ENCODE measurements at places on chromosomes 3 and 15.

DNA sequence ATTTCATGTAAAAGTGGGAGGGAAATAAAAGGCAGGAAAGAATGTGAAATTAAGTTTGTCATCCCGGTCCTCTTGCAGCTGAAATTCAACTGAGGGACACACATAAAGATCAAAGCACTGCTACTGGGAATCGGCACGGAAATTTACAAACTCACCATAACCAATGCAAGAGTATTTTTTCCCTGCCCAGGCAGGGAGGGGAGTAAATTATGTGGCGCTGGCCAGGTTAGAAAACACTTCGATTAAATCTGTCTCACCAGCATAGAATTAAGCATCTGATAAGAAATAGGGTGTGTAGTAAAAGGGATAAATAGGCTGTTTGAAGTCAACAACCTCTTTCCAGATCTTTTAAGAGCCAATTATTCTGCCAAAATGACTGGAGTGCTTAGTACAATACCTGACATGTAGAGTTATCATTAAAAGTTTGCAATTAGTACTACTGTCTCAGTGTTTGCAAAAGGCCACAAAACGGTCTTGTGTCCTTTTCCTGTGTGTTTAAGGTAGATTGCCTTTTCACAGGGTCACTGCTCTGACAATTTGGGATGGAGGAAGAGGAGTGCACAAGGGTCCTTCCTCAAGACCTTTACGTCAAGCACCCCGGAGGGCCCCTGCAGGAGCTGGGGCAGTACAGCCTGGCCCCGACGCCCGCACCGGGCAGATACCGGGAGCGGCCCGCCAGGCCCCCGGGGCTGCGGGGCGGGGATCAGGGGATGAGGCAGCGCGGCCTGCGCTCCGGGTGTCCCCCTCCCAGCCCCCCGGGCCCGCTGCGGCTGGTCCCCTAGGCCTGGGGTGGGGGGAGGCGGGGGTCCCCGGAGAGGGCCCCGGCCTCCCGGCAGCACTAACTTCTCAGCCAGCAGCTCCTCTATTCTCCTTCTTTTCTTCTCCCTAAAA lies 651 bp downstream of the UBA3 start:
- DNase-seq, result peak; percentile 11

GRCh38 chr3:144109944-144110343 lies 138.3 kb downstream of the DIPK2A start:
- DNase-seq, result no peak

GRCh38 chr3:48561045-48561736 lies 2.4 kb downstream of the UCN2 start:
- DNase-seq, result peak; percentile 35

DNA sequence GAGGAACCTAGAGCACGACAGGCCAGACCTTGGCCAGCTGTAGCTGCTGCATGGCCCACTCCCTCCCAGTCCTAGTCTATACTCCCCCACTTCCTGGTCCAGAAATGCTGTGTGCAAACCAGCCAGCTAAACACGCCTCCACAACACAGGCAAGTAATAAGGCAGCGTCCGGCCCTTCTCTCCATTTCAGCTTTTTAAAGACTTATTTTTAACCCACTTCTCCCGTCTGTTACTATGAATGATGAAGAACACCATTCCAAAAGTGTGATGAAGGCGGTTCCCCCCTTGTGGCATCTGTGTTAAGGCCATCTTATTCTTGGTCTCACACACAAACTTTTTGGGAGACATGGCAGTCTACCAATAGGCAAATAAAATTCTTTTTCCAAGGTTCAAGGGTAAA lies 164.1 kb upstream of the CHRNA7 start:
- DNase-seq, result no peak

- no peak for DNase-seq
Observed at GRCh38 chr3:129952556-129953355, 21.8 kb upstream of the TRH start.

DNA sequence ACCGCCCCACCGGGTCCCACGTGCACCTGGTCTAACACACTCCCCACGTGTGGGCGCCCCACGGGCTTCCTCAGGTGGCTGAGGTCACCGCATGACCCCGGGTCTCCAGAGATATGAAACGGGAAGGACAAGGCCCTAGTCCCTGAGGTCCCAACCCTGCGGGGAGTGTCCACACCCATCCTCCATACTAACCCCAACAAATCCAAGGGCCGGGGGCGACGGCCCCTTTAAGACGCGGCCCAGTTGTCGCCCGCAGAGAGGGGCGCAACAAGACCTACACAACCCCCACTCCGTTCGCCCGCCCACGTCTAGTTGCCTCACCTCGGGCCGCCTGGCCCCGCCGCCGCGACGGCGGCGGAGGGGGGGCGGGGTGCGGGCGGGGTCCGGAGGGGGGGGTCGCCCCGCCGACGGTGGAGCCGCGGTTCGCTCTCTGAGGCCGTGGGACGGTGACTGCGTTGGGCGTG lies 396 bp downstream of the INO80 start:
- peak; percentile 50 for DNase-seq

DNA sequence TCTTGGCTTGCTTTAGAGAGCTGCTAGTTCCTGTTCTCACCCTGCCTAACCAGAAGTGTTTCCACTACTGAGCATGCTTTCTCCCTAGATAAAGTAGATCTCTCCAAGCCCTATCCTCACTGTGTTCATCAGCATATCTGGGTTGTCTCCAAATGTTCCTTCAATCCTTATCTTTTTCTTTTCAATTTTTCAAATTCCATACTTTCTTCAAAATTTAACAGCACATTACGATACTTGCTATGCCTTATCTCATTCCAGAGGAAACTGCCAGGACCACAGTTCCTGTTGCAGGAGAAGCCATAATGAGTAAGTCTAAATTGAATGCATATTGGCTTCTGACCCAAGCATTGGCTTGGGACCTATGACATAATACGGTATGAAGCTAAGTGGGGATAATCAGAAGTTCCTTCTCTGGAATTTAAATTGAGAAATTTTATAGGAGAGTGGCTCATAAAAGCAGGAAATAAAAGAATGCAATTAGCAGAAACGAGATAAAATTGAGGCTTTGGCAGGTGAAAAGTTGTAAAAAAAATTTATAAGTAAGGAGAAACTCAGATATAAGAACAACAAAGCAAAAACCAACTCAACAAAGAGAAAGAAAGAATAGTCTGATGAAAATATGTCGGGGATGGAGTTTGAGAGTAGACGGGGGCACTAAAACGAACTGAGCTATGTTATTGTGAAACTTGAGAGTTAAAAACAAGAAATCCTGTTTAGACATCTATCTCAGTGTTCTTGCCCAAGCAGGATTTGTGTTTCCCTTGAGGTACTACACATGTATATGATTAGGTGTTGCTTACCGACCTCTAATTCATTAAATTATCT lies 631.7 kb upstream of the CCDC54 start:
- DNase-seq, result no peak

GRCh38 chr15:40594429-40594836 lies 384 bp downstream of the KNL1 start:
- DNase-seq, result peak; percentile 55

DNA sequence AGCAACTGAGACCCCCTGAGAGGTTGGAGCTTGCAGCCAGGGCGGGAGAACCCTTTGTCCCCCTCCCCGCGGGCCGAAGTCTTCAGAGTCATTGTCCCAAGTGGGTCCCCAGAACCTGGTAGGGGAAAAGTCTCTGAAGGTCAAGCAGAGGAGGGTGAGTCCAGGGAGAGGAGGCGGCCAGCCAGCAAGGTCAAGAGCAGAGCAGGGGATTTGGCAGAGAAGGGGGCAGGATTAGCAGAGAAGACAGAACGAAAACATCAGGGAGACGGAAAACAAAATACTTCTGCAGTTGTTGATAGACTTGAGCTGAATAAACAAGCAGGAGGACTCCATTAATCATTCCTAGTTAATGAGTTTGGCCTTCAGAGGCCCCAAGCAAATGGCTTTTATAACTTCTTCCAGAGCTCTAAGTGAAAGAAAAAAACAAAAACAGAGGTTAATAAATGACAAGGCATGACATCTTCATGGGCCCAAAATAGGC lies 66.7 kb downstream of the GRIP2 start:
- peak; percentile 51 for DNase-seq

- no peak for DNase-seq
Observed at GRCh38 chr3:4845882-4846281, 133.4 kb upstream of the BHLHE40 start.

Measured in kidney glomerular epithelial cell (primary cell).